ENCODE measurements at places on chromosomes 4 and X.

GRCh38 chrX:38312436-38312835 is 14.9 kb downstream of the RPGR start:
- no peak for DNase-seq

DNA sequence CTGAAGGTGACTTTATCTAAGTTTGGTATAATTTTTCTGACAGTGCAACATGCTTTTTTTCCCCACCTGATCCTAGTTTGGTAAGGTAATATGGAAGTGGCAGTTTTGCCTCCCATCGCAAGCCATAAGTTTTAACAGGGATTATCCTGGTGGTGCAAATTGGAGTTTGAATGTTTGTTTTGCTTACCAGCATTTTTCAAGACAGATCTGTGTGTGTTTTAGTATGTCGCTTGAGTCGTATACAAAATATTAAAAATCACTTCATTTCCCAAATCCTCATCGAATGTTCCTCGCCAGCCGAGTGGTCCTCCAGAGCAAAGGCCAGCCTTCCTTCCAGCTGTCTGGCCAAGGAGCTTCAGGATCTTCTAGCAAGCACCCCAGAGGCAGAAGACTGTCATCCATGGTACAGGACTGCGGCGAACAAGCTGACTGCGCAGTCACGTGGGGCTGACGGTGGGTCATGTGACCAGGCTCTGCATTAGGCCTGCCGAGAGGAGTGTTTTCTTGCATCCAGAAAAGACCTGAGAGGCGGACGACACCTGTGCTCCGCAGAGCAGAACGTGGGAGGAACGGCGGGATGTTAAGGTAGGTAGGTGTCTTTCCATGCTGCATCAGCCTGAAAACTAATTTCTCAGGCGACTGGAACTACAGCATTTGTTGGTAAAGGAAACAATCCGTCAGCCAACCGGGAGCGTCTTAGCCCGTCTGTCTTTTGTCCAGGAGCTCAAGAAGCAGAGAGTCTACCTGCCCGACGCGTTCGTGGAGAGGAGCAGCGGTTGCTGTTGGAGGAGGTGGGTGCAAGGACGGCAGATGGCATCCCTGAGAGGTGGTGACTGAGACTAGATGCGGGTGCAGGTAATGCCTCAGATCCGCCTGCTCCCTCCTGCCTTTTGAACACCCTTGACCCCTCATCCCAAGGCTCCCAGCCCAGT is at the start of gene GPRASP3:
Gene GPRASP3 (plus strand): TSS at position 507 of the 932 bp plus-strand sequence. CDS start 28,253 bp downstream, outside the sequence.
- DNase-seq: no peak

GRCh38 chr4:177187371-177187770 is 122.3 kb upstream of the NEIL3 start:
- no peak for DNase-seq

GRCh38 chr4:139738846-139739613 is 73.4 kb downstream of the MGST2 start:
- no peak for DNase-seq

GRCh38 chr4:106614441-106614840 is 245.9 kb upstream of the GIMD1 start:
- DNase-seq: no peak

DNA sequence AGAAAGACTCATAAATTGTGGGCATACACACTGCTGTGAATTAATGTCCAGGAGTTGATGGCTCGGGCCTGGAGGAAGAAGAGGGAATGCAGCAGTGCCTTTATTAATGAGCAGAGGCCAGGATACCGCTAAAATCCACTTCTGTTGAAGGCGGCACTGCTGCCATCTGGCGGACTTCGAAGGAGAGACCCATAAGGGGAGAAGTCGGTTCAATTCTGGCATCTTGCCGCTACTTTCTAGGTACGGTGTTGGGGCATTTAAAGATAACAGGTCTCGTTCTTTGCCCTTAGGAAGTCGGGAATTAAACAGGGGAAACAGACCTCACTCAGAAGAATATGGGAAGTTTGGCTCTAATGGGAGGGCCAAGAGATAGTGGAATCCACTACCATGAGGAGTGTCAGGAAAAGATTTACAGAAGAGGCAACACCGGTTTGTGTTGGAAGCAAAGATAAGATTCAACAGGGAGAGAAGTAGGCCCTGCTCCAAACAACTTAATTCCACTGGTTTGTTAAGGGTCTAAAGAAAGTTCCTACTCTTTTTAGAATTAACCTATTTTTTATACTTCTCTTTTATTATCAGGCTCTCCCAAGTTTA is 133.6 kb upstream of the GIMD1 start:
- peak; percentile 68 for DNase-seq

- peak; percentile 28 for DNase-seq
Measured at GRCh38 chr4:104901438-104901837, 245.2 kb upstream of the TET2 start.

All from H9 (cell line).